ENCODE measurements at places on chromosomes 6 and 20.

DNA sequence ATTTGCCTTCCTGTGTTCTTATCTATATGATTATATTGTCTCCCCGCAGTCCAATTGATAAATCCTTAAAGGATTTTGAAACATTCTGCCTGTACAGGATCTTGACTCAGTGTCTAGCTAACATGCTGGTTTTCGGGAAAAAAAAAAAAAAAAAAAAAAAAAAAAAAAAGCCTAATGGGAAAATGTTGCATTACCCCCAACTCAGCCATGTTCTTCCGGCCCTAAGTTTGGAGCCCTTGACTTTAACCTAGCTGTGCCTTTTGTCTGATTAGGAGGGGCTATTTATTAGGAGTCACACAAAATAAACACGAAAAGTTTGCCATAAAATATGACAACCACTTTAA, 244.4 kb upstream of the TCF21 start:
- DNase-seq: no peak

DNA sequence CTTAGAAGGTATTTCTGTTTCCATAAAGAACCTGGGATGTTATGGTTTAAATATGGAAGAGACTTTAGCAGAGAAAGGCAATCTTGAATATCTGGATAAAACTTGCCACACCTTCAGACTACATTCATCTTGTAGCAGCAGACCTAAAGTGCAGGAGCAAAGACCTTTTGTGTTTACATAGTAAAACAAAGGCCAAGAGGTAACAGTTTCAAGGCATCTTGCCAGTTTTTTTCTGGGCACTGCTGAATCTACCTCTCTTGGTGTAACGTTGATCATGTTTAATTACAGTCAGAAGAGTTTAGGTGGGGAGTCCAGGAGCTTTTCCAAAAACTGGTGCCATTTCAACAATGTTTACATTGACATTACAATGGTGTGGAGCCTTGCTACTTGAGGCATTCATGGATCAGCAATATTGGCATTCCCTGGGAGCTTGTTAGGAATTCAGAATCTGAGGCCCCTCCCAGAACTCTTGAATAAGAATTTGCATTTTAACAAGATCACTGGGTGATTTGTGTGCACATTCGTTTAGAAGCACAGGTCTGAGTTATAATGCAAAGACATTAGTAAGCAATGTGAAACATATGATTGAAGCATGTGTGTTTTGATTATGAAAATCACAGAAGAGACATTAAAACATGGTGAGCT, 94.5 kb downstream of the F13A1 start:
- no peak for DNase-seq

DNA sequence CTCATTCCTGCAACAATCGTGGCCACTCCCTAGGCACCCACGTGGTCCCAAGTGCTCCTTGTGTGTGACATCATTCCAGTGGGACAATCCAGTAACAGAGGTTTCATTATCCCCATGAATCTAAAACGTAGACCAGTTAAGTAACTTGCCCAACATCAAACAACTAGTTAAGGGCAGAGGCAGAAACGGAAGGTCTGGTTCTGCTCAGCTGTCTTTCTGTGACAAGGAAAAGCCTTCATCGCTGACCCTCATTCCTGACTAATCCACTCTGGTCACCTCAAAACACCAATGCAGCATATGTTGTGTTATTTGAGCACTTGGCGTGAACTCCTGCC, 261.4 kb upstream of the JARID2 start:
- DNase-seq: no peak

DNA sequence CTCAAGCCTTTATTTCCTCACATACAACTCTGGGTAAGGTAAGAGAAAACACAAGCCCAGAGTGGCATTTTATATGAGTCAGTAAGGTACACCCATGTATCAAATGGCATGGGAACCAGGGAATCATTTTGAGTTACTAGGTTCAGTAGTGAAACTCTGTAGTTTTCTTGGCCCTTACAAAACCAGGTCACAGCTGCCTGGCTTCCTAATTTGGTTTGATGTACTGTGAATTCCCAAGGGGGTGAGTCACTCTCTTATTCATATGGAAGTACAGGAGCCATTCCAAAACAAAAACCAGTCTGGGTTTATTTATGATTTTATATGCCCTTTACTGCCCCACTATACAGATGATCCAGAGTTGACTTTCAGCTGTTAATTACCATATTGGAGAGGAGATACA, 70.7 kb downstream of the PDE7B start:
- DNase-seq: no peak

- DNase-seq: no peak
These were observed 2.6 kb downstream of the PYGB start for GRCh38 chr20:25250508-25250907.

DNA sequence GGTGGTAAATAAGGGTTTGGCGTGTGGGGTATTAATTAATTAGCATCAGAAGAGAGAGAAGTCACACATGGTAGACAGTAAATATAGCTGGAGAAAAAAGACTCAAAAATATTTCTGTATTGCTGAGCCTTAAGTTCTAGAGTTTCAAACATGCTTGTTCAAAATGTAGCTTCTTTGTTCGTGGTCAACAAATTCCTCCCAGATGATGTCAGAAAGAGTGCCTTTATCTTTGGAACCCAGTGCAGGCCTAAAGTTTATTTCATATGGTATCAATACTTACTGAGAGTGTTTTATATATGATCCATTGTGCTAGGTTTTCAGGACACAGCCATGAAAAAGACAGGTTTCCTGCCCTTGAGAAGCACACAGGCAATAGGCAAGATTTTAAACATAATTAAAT, 18.3 kb downstream of the MARCKS start:
- DNase-seq: no peak

DNA sequence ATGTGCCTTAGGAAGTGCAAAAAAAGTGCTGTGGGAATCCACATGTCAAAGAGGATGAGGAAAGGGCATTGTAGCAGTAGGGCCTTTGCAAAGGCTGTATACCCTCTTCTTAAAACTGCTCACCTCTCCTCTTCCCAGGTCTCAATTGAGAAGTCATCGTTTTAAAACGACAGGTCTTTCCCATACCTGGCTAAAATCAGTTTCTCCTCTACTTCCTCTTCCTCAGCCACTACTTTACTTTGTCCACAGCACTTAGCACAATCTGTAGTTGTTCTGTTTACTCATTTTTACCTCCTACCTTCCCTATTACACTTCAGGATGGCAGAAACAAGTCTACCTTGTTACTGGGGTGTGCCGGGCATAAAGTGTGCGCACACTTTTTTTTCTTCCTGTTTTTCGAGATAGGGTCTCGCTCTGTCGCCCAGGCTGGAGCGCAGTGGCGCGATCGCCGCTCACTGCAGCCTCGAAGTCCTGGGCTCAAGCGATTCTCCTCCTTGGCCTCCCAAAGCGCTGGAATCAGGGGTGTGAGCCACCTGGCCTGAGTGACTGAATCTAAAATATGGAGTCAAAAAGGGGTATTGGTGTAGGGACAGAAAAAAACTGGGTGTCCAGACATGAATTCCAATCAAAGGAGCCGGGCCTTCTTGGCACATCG, 9.8 kb upstream of the ELOVL5 start:
- DNase-seq: peak; percentile 68

- no peak for DNase-seq
These were observed 412.7 kb downstream of the MAFB start for GRCh38 chr20:40276301-40276700.

DNA sequence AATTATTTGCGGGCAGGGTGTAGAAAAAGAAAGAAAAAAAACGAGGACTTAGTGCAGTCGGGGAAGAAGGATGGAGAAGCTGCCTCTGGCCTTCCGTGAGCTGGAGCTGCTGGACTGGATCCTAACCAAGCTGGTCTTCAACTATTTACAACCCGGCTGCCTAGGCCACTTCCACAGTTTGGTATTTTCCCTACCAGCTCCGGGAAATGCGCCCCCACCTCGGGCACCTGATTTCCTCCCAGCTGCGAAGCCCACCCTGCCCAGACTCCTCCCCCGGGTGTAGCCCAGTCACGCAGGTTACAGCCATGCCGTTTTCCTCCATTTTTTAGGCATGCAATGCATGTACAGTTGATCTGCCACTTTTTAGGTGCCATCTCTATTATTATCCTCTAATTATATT, 21.2 kb downstream of the THEMIS start:
- no peak for DNase-seq

GRCh38 chr20:48951041-48951440, 29.5 kb downstream of the ARFGEF2 start:
- no peak for DNase-seq

DNA sequence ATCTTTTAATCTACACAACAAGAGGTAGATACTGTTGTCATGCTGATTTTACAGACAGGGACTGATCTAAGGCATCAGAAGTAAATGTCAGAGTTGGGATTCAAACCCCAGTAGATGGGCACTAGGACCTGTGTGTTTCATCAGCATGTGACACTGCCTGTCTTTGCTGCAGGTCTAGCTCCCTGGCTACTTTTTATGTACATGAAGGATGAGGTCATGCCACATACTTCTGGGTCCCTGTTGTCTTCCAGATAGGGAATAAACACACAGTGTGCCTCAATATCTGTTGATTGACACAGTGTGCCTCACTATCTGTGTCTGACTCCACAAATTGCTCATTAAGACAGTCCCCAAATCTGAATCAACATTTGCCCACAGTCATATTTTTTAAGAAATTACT, 106.9 kb downstream of the TFAP2B start:
- DNase-seq: no peak

DNA sequence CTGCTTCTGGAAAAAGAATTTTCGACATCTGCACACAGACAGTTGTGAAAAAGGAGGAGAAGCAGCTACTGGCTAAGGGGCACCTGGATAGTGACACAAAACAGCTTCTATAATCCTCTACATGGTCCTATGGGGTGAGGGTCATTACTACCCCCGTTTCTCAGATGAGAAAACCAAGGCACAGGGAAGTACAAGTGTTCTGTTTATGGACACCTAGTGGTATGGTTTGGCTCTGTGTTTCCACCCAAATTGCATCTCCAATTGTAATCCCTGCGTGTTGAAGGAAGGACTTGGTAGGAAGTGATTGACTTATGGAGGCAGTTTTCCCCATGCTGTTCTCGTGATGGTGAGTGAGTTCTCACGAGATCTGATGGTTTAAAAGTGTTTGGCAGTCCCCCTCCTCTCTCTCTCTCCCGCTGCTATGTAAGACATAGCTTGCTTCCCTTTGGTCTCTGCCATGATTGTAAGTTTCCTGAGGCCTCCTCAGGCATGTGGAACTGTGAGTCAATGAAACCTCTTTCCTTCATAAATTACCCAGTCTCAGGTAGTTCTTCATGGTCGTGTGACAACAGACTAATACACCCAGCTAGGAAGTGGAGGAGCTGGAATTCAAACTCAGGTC, 2.5 kb upstream of the KCNK15 start:
- no peak for DNase-seq

DNA sequence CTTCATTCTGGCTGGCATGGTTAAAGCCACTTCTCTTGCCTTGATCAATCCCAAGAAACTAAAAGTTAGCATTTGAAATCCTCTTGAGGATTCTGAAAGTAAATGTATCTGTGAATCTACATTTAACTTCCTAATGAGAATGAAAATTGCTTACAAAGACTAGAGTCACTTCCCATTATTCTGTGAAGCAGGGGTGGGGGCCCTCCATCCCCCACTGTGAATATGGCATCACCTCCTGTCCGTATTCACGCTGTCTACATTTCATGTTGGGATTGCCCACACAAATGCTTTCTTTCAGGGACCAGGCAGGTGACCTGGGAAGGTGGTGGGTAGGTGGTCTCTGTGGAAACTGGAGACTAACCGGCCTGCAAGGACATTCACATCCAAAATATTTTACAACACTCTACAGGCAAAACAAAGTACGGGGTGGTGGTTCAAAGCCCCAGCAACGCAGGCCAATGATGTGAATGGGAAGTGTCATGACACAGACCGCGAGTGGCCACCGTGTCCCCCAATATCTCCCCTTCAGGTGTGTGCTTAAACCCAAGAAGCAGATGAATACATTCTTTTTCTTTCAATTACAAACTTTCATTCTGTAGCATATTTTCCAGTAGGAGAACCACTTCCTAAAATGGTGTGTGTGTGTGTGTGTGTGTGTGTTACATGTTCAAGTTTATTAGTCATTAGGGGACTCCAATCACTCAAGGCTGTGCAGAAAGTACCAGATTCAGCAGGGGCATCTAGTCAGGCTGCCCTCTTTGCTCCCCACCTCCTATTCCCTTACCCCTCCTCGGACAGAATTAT, 132.2 kb downstream of the PRND start:
- DNase-seq: no peak

- DNase-seq: no peak
These were observed 25.7 kb downstream of the EPHA7 start for GRCh38 chr6:93393554-93394074.

DNA sequence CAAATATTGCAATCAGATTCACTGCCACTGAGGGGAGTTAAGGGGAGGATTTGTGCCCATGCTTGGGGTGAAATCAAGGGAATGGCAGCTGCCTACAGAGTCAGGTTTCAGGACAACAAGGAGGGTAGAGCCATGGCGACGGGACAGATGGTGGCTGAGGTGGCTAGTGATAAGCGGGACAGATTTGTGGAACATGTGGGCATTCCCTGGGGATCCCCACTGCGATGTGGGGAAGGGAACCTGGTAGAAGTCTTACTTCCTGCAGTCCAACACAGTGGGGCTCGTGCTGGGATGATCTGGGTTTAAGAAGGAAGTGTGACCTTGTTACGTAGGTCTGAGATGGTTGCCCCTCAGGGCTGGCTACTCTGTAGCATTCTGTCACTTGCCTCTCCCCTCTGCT, 292.0 kb upstream of the JARID2 start:
- no peak for DNase-seq

DNA sequence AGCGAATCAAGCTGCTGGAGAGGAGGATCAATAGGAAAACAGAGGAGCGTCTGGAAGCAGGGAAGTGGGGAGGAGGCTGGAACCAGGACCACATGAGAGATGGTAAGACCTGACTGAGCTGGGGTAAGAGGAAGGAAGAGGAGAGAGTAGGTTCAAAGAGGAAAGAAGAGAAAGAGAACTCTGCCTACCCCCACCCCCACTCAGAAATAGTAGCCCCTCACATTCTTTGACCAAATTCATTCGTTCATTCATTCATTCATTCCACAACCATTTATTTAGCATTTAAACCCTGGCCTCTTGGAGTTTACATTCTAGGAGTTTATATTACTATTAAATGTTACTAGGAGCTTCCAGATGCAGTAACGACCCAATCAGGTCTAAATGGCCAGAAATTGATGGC, 15.8 kb upstream of the HCK start:
- DNase-seq: no peak

DNA sequence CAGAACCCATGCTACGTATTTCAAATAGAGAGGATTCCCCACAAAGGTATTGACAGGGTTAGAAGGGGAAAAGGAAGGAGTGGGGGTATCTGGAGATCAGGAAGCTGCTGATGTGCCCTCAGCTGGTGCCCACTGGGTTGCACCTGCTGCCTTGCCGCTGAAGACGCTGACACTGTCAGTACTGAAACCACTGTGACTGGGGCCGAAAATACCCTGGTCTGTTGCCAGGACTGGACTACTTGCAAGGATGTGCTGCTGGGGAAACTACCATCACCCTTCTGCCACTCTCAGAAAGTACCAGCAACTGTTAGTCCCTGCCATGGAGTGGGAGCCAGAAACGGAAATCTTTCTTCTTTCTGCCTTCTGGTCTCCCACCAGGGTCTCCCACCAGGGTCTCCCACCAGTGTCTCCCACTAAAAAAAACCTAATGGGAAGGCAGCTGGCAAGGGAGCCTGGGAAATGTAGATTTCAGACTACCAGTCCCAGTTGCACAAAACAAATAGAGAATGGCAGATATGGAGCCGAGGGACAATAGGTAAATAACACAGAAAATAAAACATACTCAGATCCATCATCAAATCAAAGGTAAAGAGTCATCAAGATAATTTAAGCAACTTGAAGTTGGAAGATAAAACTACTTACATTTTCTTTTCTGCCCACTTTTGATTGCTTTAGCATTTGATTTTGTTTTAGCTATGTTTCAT, 204.8 kb downstream of the TPBG start:
- DNase-seq: no peak
